ENCODE measurements at places on chromosomes 16 and 17.

- peak; percentile 69 for DNase-seq
Observed at GRCh38 chr16:75097941-75098901, 18.4 kb downstream of the LDHD start.

GRCh38 chr16:49461517-49461951, 87.9 kb downstream of the C16orf78 start:
- DNase-seq = no peak

GRCh38 chr16:22948603-22949368, 134.8 kb downstream of the HS3ST2 start:
- DNase-seq = peak; percentile 32

- DNase-seq = no peak
Observed at GRCh38 chr16:72850853-72851252, 197.1 kb downstream of the ZFHX3 start.

DNA sequence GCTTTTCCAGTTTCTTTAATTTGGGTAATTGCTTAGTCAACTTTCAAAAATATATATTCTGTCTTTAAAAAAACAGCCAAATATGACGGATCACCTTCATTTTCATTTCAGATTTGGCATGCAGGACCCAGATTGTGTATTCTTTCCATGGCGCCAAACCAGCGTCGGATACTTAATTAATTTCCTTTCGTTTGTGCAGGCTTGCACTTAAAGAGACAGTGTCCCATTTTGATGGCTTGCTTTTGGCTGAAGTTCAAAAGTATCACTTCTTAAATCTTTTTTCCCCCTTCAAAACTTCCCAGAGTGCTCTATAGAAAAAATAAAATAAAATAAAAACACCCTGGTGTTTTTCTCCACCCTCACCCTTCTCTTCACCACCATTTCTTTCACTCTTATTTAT, 394.5 kb upstream of the SOX9 start:
- DNase-seq = no peak

DNA sequence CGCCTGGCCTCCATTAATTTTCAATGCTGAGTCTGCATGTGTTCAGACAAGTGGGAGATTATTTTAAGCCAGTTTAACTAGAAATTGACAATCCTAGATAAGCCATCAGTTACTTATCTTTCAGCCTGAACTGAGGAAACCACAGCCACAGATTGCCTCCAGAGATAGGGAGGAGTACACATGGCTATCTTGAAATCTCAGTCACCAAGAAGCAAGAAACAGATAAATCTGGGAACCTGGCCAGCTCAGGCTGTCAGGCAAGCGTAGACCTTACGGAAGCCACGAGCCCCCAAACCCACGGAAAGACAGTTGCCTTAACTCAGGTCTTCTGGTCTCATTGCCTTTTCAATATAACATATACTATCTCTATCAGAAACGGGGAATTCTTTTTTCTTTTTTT, 2.0 kb upstream of the GLG1 start:
- DNase-seq = no peak

DNA sequence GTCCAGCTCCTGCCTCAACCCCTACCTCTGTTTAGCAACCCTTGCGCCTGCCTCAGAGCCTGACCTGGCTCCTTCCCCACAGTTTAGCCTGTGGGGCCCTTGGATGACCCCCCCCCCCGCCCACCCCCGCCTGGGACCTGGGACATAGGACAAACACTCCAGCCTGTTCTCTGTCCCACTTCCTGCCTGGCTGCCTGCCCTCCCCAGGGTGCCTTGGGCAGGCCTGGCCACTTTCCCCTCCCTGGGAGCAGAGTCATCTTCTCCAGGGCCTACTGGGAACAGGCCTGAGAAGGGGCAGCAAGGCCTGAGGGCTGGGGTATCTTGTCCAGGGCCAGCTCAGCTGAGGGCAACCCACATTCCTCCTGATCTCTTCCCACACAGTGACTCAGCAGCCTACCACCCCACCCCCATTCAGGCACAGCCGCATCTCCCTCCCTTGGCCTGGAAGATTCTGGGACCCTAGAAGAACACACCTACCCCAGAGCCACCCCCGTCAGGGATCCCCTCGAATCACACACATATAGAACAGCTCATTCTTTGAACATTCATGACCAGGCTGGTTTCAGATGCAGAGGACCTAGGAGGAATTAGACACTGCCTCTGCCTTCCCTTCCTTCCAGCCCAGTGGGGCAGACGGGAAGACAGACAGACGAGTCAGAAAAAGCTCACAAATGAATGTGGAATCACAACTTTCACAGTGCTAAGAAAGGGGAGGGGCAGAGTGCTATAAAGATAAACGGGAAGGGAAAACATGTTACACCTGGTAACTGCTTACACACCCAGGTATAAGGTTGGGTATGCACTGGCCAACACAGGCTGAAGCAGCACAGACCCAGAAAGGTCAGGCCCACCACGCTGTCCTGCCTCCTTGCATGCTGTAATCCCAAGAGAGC, 6.0 kb downstream of the FHOD1 start:
- DNase-seq = no peak

- peak; percentile 66 for DNase-seq
Observed at GRCh38 chr16:28990375-28991040, 5.7 kb downstream of the LAT start.

GRCh38 chr17:63221939-63222338, 224.2 kb downstream of the CYB561 start:
- no peak for DNase-seq

DNA sequence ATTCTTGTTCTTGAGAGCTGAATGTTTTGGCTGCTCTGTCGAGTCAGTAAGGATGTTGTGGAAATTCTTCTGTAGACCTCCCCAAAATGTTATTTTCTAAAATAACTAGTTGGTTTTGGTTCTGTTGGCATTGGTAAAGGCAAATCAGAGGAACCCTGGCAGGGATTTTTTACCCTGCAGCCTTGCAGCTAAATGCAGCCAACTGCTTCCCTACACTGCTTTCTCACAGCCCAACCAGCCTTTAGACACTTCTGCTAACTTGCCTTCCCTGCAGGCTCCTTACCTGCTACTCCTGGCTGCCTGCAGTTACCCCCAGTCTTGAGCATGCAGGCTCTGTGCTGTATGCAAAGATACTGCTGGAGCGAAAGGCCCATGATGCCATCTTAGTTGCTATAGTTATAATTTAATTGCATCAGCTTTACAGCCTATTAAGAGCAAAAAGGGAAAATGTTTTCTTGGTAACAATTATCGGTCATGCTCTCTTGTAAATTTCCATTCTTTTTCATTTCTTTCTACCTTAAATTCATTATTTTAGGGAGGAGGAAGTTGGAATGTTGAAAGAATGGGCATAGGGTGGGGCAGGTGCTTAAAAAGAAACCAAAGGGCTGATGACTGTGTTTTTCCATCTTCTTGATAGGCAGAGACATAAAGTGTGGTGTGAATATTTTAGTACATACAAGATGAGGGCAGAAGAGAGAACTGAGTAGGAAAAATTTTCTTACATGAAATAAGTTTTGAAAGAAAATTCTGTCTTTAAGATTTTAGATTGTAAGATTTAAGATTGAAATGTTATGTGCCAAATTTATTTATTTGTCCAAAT, 20.0 kb downstream of the NUP93 start:
- no peak for DNase-seq

Measured in stimulated activated CD4-positive, alpha-beta T cell treated with anti-CD3 and anti-CD28 coated beads, Interleukin-4, amount 100 ng/mL, for 1 hour (primary cell).